Activated naive CD8-positive, alpha-beta T cell treated with anti-CD3 and anti-CD28 coated beads, Interleukin-2, amount 10 ng/mL, durations not matched to agents 7 days and 5 days (primary cell): ENCODE measurements at places on chromosomes 4 and X.

- DNase-seq, result no peak
Observed at GRCh38 chr4:41537292-41537890, 566 bp upstream of the LIMCH1 start.

DNA sequence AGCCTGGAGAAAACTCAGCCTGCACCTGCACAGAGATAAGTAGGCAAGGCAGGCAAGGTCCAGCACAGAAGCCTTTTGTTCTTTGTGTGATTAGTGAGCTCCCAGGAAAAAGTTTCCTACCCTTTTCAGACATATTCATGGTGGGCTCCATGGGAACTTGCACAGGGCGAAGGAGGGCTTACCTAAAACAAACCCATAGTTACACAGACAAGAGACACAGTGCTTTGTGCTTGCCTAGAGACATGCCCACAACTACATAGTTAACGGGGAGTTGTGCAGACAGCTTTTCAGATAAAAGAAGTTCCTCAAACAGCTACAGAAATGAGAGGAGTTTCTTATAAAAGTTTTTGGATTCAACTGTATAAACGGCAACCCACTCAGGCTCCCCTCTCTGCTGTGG, 180.5 kb downstream of the GLUD2 start:
- DNase-seq, result no peak

DNA sequence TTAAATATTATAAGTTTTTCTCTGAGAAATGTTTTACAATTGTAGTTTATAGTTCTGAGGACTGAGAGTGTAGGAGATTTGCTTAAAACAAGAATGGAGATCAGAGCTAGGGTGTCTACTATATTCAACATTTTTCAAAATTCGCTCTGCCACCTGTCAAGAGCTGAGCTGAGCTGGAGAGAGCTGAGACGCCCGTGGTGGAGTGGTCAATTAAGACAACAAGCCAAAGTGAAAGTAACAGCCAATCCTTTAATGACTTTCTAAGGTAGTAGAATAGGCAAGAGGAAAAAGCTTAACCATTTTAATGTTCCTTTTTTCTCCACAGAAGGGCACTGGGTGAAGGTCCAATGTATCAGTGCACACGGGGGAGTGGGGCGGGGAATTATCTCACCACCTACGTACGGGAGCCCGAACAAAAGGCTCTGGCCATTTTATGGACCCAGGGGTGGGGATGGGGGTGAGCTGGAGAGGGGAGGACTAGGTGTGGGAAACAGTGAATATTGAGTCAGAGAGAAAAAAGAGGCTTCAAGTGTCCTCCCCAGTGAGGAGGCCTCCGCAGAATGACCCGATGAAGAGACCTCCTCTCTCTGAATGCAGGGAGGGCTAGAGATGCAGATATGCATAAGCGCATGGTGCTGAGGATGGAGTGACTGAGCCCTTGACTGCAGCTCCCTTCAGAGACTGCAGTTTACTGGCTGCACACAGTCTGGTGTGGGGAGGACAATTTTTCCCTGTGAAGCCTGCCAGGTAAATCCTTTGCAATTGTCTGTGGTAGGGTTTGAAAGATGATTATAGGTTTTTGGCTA, 60.8 kb downstream of the SPCS3 start:
- DNase-seq, result no peak

GRCh38 chrX:106159861-106160282, 8.2 kb upstream of the PWWP3B start:
- no peak for DNase-seq

DNA sequence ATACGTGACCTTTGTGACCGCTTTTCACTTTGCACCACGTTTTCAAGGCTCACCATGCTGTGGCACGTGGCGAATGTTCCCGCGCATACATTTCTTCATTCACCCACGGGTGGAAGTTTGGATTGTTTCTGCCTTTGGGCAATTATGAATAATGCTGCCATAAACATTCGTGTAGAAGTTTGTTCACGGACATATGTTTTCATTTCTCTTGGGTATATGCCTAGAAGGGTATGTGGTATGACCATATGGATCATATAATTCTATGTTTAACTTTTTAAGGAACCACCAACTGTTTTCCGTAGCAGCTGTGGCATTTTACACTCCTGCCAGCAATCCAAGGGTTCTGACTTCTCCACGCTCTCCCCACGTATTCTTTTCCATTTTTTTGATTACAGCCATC, 60.9 kb upstream of the MXD4 start:
- no peak for DNase-seq

GRCh38 chr4:75180790-75181776, 248.2 kb downstream of the PARM1 start:
- DNase-seq, result no peak

DNA sequence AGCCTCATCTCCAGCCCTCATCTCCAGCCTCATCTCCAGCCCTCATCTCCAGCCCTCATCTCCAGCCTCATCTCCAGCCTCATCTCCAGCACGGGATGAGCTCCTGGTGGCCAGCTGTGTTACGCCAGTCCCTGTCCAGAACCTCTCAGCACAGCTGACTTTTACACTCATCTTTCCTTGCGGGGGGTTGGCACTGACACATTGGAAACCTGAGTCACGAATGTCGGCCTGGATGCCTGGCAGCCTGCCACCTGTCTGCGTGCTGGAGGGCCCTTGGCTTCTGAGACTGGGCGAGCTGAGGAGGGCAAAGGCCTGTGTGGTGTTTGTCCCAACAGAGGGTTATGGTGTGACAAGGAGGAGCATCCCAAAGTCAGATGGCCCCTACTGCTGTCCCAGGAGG, 66.1 kb upstream of the HGFAC start:
- no peak for DNase-seq

DNA sequence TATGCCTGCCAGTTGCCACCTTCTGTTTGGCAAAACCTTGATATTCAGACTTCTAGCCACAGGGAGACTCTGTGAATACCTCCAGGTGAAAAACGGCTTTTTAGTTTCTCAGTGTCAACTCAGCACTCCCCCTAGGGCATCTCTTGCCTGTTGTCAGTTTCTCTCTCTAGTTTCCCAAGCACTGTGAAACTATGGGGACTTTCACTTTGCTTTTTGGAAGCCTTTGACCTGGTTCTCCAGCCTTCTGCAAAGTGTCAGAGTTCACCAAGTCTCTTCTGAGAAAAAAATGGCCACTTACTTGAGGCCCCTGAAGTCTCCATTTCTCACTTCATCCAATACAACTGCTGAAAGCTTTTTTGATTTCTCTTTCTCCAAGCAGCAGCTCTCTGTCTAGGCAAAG, 521.5 kb downstream of the INPP4B start:
- no peak for DNase-seq

- no peak for DNase-seq
Observed at GRCh38 chr4:145490361-145490760, 8.7 kb downstream of the SMAD1 start.

- DNase-seq, result no peak
Observed at GRCh38 chr4:82388405-82388804, 14.6 kb upstream of the HNRNPD start.

- no peak for DNase-seq
Observed at GRCh38 chr4:101968364-101968763, 177.8 kb downstream of the BANK1 start.

DNA sequence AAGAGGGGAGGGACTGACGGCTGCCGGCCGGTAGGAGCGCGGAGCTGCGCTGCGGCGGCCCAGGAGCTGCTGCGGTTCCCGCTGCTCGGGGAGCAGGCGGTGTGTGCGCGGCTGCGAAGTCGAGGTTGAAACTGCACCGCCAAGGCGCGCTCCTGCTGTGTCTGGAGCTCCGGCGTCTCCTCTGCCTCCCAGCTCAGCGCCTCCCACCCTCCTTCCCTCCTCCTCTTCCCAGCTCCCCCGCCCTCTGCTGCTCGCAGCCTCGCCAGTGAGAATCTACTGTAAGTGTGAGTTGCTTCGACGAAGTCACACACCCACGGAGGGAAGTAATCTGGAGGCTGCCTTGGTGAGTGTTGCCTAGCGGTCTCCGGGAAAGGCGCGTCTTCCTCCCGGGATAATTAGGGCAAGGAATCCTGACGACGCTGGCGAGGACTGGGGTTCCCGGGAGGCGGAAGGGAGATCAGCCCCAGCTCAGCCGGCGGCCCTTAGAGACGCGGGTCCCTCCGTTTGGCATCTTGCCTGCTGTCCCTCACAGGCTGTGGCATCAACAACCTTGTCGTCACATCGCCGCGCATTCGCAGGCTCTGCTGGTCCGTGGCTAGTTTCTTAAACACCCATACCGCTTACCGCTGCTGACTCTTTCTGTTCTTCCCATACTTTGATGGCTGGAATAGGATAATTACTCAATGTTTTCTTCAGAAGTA, at the start of gene EPHA5:
Gene EPHA5, minus strand, starts transcription at position 159 of the 701 bp plus-strand sequence. CDS start 747 bp downstream, outside the sequence.
- DNase-seq, result peak; percentile 34

DNA sequence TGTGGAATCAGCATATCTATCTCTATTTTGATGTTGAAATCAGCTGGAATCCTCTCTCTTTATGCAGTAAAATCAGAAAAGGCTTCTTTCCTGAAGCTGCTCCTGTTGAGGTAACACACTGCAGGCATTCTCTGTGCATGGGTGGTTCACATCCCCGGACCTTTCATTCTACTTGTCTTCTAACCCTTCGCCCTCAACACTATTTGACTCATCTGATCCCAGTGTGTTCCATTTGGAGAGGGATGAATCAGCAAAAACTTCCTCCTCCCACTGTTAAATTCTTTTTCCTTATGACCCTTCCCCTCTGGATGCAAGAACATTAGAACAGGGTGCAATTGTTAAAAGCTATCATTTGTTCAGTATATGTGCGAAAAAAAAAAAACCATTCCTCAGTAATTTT, 67.4 kb downstream of the RNF150 start:
- DNase-seq, result no peak

GRCh38 chrX:151031391-151031975, 48.3 kb downstream of the HMGB3 start:
- no peak for DNase-seq

GRCh38 chr4:135538698-135539097, 1337.1 kb upstream of the PABPC4L start:
- DNase-seq, result no peak

- no peak for DNase-seq
Observed at GRCh38 chrX:52979993-52980392, 21.7 kb upstream of the FAM156A start.

- no peak for DNase-seq
Observed at GRCh38 chr4:39497909-39498726, 29.1 kb downstream of the UGDH start.

GRCh38 chrX:130055103-130055502, 55.2 kb downstream of the ELF4 start:
- DNase-seq, result no peak

GRCh38 chrX:40177117-40177430, 79.3 kb upstream of the BCOR start:
- no peak for DNase-seq
